ENCODE measurements at places on chromosomes 12 and 14. TPM values are rescaled to one million over a fixed set of nuclear protein-coding genes. Genes with fewer than 3 reads are reported as not detected.

GRCh38 chr12:127169321-127170181 is 1097.4 kb upstream of the TMEM132C start:
- H3K27ac ChIP-seq = no peak overlapping the region
- H3K4me1 ChIP-seq = no peaks in the 10 kb centered on the region
- no peaks in the 10 kb centered on the region for H3K27me3 ChIP-seq
- no peaks in the 10 kb centered on the region for H3K36me3 ChIP-seq

Gene WIF1
- 0.48 TPM for total RNA-seq

Gene KIF5A
- 1.3 TPM for total RNA-seq

Gene WNT5B
- 4.2 TPM for total RNA-seq

Gene LGR5
- total RNA-seq = 1.6 TPM

Gene DACT1
- total RNA-seq = 33.6 TPM

Gene RPS6KL1
- 12.6 TPM for total RNA-seq

- H3K36me3 ChIP-seq = no peaks in the 10 kb centered on the region
- no peaks in the 10 kb centered on the region for H3K27me3 ChIP-seq
- H3K27ac ChIP-seq = no peak overlapping the region
- no peak for DNase-seq
Measured at GRCh38 chr14:58296726-58297125, 1.6 kb upstream of the ARID4A start.

Gene WNT1
- total RNA-seq = not detected

Gene TAS2R14
- total RNA-seq = 5.2 TPM

Gene AQP6
- 0.39 TPM for total RNA-seq

- H3K4me3 ChIP-seq = no peak overlapping the region
- no peaks in the 10 kb centered on the region for H3K27me3 ChIP-seq
- H3K4me1 ChIP-seq = no peaks in the 10 kb centered on the region
- no peaks in the 10 kb centered on the region for H3K36me3 ChIP-seq
- no peak for DNase-seq
Measured at GRCh38 chr12:90112666-90113065, 404.0 kb upstream of the ATP2B1 start.

- no peak overlapping the region for H3K4me3 ChIP-seq
- no peak overlapping the region for H3K27ac ChIP-seq
- H3K4me1 ChIP-seq = no peaks in the 10 kb centered on the region
- H3K36me3 ChIP-seq = no peaks in the 10 kb centered on the region
- no peak for DNase-seq
- no peaks in the 10 kb centered on the region for H3K27me3 ChIP-seq
Measured at GRCh38 chr12:118618695-118619094, 242.3 kb downstream of the SUDS3 start.

Gene NELL2
- 1.2 TPM for total RNA-seq
